GM10248 (cell line): ENCODE measurements at places on chromosomes 1 and 21.

DNA sequence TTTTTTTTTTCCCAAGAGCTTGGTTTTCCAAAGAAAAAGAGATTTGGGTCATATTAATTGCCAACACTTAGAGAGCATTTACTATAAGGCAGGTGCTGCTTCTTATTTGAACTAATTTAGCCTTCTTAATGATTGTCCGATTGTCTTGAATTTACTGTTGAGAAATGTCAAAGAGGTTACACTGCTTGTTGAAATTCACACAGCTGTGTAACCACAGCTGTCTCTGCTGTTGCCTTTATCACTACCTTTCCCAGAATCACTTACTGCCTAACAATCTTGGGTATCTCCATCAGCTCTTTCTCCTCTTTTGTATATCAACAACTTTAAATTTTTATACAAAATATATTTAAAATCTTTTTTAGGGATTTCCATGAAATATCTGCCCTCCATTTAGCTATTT, 115.6 kb downstream of the UCHL5 start:
- no peak for DNase-seq

DNA sequence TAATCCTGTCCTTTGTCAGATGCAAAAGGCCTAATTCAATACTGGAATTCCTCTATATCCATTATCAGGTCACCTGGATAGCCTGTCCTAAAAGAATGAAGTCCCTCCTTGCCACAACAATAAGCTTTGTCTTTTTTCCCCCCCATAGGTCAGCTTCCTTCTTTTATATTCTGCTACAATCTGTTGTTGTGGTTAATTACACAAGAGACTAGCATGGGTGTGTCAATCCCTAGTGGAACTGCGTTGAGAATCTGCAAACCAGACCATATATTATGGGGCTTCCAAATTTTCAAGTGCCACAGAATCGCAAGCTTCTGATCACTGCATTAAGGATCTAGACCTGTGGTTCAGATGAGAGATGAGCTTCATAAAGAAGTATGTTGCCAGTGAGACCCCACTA, 349.6 kb downstream of the SMYD3 start:
- DNase-seq = no peak

GRCh38 chr1:168918860-168919741, 187.4 kb upstream of the ATP1B1 start:
- DNase-seq = no peak

- no peak for DNase-seq
Measured at GRCh38 chr1:32997381-32997891, 32.8 kb upstream of the RNF19B start.

GRCh38 chr1:173477286-173478093, at the start of gene PRDX6:
TSS of gene PRDX6 (plus strand) at chr1:173477335. CDS start at chr1:173477398, 63 bp downstream.
- DNase-seq = no peak

- DNase-seq = no peak
Measured at GRCh38 chr1:171213559-171214454, 28.7 kb downstream of the FMO2 start.

DNA sequence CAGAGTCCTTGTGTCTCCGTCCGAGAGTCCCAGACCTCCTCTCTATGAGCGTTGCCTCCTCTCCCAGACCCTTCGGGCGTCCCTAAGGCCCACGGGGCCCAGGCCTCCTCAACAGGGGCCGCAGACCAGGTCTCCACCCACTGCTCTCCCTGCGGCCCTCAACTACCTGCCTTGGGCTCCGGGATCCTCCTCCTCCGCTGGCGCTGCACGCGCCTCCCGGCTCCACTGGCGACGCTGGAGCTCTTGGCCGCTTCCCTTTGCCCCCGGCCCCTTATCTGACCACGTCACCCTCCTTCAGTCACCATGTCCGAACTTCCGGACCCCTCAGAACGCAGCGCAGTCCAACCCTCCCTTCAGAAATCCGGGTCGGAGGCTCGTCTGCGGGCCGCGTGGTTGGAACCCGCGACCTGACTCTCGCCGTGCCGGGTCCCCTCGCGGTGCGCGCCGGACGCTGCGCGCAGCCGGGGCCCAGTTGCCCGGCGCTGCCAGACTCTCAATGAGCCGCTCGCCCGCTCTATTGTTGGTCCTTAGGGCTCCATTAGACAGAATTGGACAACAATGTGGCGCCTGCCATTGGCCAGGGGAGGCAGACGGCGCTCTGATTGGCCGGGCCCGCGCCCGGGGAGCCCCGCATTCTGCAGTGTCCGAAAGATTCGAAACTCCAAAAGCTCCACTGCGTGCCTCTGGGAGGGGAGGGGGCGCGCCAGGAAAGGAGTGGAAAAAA, at the start of gene DMRTA2:
Gene DMRTA2 (minus strand): TSS at position 498 of the 724 bp plus-strand sequence. CDS start 1,907 bp downstream, outside the sequence.
- DNase-seq = peak; percentile 55

GRCh38 chr21:33325222-33326067, 675 bp downstream of the IFNAR1 start:
- peak; percentile 49 for DNase-seq

GRCh38 chr1:212700892-212701819, 1.5 kb upstream of the BATF3 start:
- no peak for DNase-seq

GRCh38 chr1:17885663-17886320, 130.7 kb downstream of the ACTL8 start:
- DNase-seq = no peak

GRCh38 chr1:219339466-219339865, 165.8 kb downstream of the LYPLAL1 start:
- DNase-seq = no peak

DNA sequence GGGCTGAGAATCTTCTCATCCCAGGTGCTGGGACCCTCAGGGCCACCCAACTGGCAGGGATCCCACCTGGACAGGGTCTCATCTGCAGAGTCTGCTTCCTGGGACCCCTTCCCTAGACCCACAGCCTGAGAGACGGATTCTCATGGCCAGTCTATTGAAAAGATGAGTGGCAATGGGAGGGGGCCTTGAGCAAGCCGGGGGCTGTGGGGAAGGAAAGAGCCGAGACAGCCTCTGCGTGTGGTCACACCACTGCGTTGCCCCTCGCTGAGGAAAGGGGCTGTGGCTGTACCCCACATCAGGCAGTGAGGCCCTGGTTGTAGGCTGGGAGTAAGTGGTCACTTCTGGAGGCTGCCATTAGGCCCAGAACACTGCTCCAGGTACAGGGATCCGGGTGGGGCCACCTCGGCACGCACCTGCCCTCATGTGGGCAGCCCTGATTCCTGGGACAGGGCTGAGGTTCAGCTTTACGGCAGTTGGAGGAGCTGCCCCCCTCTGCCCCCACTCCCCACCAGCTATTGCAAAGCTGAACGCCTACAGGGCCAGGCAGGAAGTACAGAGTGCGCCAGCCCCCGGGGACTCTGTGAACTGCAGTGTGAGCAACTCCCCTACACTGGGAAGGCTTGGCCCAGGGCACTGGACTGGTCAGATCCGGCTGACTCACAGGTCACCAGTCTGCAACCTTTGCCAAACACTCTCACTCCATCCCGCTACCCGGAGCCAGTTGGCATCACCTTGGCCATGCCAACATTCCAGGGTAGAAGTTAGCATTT, 106.9 kb downstream of the RIPK4 start:
- DNase-seq = no peak

DNA sequence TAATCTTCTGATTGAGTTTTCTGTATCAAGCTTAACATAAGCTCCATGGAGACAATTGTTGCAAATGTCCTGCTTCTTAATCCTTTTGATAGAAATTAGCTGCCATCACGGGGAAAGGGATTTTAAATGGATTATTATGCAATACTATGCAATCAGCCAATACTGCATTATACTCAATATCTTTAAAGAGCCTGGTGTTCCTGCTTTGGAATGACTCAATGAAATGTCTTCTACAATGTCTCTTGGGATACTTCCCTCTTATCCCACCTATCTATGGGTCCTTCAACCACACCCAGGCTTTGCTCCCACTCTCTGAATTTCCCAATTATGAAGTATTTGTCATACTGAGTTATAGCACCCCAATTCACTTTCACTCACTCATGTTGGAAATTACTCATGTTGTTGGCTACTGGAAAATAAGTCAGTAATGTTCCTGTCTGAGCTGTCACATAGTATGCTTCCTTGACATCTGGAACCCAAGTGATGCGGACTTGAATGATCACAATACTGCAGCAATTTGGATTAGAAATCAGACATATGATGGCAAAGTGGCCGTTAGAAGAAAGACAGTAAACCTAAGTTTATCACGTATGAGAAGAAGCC, 85.0 kb downstream of the TPR start:
- no peak for DNase-seq

DNA sequence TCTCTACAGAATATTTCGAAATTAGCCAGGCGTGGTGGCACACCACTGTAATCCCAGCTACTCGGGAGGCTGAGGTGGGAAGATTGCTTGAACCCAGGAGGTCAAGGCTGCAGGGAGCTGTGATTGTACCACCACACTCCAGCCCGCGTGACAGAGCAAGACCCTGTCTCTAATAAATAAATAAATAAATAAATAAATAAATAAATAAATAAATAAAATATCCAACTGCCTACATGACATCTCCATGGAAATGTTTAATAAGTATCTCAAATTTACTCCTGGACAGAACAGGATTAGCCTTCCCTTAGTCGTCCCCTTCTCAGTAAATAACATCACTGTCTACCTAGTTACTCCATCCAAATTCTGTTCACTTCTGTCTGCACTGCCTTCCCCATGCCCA, 29.0 kb upstream of the KCNN3 start:
- DNase-seq = no peak

- no peak for DNase-seq
Measured at GRCh38 chr1:156654700-156655099, 12.8 kb downstream of the BCAN start.

- DNase-seq = no peak
Measured at GRCh38 chr1:183279835-183280234, 93.8 kb downstream of the LAMC2 start.

DNA sequence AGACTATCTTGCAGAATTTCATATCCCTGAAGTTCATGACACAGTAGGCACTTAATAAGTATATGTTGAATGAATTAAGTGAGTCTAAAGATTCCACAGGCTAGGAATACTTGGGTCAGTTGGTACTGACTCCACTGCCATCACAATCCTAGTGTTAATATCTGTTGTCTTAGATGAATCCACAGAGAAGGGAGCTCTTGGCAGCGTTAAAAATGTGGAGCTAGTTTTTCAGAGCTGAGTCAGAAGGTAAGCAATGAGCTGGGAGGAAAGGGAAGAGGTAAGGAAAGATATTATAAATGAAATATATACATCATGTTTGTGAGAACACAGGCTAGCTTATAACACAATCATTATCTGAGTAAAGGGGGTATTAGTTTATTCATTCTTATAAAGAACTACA, 21.8 kb upstream of the GORAB start:
- DNase-seq = no peak

GRCh38 chr1:31910933-31911332, 27.2 kb downstream of the PTP4A2 start:
- no peak for DNase-seq

- DNase-seq = no peak
Measured at GRCh38 chr1:58721247-58721820, 21.5 kb upstream of the MYSM1 start.

GRCh38 chr1:30753660-30754123, 3.9 kb downstream of the LAPTM5 start:
- DNase-seq = no peak
